Mesenteric fat pad (tissue), 1 donor: ENCODE measurements at places on chromosomes 4 and X. TPM values are rescaled to one million over a fixed set of nuclear protein-coding genes. Genes with fewer than 3 reads are reported as not detected.

DNA sequence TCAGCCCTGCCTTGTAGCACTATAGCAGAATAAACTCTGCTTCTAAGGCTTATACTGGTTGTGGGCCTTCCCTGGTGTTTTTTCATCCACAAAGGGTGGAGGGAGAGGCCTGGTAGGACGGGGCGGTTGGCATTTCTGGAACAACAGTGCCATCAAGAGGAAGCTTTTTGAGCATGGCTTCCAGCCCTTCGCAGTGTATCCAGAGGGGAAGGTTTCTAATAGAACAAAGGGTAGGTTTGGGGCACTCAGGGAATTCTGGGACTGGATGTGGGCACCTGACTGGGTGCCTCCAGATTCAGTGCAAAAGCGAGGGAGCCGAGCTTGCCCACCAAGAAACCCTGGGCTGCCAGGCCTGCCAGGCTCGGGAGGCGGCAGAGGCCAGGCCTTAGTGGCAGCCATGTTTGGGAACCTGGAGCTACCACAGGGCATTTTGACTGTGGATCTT is 229.6 kb upstream of the AGTR2 start:
- no peak for DNase-seq

- DNase-seq = no peak
Observed at GRCh38 chr4:41542526-41543275, 4.7 kb downstream of the LIMCH1 start.

- no peak for DNase-seq
Observed at GRCh38 chrX:21661316-21661715, 3.2 kb upstream of the KLHL34 start.

- DNase-seq = no peak
Observed at GRCh38 chrX:5142644-5143043, 1086.0 kb downstream of the NLGN4X start.

GRCh38 chrX:108091878-108092291 is 307 bp downstream of the ATG4A start:
- no peak for DNase-seq

- no peak for DNase-seq
Observed at GRCh38 chr4:82696117-82696860, 102.3 kb downstream of the SCD5 start.

DNA sequence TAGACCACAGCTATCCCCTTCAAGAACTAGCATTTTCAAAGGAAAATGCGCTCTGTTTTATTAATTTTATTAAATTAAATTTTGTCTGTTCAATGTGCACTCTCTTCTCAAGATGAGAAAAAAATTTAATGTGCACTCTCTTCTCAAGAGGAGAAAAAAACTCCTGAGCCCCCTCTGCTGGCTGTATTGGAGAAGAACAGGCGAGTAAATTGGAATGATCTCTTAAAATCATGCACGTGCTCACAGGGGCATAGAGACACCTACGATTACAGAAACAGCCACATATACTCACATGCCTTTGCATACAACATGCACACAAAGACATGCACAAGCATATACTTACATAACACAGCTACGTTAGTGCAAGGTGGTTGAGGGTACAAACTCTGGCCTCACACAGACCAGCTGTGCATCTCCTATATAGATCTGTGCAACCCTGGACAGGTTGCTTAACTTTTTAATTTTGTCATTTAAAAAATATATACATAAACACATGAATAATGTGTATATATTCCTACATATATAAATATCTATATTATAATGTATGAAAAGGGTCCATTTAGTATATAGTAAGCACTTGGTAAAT is 176.2 kb upstream of the CXorf66 start:
- DNase-seq = no peak

DNA sequence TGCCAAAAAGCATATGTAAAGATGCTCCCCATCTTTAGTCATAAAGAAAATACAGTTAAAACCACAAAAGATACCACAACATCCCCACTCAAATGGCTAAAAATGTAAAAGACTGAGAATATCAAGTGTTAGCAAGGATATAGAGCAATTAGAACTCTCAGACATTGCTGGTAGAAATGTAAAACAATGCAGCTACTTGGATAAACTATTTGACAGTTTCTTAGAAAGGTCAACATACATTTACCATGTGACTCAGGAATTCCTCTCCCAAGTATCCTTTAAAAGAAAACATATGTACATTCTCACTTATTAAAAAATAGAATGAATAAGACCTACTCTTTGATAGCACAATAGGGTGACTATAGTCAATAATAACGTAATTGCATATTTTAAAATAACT is 173.7 kb downstream of the HNRNPD start:
- no peak for DNase-seq

GRCh38 chr4:146834263-146835034 is 111.2 kb downstream of the TTC29 start:
- DNase-seq = no peak

DNA sequence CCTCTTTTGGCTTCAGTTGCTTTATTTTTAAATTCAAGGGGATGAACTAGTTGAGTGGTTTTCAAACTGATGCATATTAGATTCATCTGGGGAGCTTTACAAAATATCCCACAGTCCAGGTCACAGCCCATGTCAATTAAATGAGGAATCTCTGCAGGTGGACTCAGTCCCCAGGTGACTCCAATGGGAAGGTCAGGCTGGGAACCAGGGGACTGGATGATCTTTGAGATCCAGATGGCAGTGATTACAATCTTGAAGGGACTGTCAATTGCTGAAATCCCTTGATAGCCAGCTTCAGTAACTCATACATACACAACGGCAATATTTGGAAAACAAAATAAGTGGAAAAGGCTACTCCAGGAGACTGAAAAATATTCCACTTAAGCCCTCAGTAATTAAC is 7.0 kb downstream of the ADH1B start:
- no peak for DNase-seq

GRCh38 chr4:76011700-76012387 is 4.5 kb upstream of the CXCL9 start:
- DNase-seq = no peak

DNA sequence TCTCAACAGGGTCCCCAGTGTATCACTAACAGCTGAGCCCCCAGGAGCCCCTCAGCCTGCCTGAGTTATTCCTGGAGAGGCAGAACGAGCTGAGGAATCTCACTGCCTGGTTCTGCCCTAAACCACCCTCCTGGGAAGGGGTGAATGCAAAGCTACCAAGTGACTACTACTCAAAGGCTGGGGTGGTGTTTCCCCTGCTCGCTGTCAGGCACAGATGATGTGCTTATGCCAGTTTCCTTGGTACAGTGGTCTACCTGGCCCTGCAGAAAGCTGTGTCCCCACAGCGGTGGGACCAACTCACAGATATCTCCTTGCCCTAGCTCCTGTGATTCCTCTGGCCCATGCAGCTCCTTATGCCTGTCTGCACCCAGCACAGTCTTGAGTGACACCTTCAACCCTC is 35.4 kb upstream of the ASMTL start:
- no peak for DNase-seq

DNA sequence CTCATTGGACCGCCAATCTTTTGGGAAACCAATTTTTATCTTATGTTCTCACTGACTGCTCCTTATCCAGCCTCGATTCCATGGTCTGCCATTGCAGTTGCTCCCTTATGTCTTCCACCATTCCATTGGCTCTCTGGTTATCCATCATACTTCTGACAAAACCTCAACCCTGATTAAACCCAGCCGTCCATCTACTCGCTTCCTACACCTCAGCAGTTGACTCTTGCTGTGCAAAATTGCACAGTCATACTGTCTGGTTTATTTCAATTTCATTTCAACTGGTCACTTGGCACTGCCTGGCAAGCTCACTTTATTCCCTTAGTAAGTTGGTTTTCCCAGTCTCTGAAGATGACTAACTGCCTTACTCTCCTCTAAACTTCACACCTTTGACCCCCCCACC is 26.2 kb downstream of the ARL9 start:
- DNase-seq = no peak

DNA sequence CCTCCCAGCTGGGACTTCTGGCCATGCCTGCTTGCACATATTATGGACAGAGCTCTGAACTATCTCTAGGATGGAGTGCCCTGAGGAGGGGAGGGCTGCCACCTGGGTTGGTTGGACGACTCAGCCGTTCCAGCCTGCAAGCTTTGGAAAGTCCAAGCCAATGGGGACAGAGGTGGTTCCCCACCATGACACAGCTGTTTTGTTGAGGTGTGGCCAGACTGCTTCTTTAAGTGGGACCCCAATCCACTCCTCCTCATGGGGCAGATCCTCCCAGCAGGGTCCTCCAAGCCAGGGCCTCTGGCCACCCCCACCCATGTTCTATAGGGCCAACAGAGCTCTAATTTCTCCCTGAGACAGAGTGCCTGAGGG is 22.7 kb downstream of the F8A3 start:
- no peak for DNase-seq

- no peak for DNase-seq
Observed at GRCh38 chr4:116531870-116532269, 553.5 kb downstream of the TRAM1L1 start.

- DNase-seq = no peak
Observed at GRCh38 chr4:83382850-83383249, 48.2 kb upstream of the HPSE start.

DNA sequence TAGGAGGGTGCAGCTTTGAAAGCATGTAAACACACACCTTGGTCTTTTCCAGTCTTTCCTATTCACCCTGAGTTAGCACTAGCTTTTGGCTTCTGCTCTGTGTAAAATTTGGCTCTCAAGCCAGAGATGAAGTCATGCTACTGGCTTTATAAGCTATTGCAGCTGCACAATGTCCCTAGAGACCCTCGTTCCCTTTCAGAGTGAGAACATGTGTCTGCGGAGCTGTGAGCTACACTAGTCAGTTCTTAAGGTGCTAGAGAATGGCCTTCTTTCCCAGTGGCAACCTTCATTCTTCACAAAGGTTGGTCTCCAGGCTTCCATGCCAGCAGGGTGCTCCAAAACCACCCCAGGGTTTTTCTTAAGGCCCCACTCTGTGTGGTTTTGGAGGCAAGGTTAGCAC is 199.1 kb downstream of the SPATA18 start:
- DNase-seq = no peak

The NXF2B gene
- total RNA-seq = not detected

The AMBN gene
- total RNA-seq = not detected

The COQ2 gene
- 10.3 TPM for total RNA-seq
